ENCODE measurements at places on chromosomes 12 and 14.

GRCh38 chr12:32821293-32821692 lies 65.6 kb upstream of the YARS2 start:
- no peak for DNase-seq

DNA sequence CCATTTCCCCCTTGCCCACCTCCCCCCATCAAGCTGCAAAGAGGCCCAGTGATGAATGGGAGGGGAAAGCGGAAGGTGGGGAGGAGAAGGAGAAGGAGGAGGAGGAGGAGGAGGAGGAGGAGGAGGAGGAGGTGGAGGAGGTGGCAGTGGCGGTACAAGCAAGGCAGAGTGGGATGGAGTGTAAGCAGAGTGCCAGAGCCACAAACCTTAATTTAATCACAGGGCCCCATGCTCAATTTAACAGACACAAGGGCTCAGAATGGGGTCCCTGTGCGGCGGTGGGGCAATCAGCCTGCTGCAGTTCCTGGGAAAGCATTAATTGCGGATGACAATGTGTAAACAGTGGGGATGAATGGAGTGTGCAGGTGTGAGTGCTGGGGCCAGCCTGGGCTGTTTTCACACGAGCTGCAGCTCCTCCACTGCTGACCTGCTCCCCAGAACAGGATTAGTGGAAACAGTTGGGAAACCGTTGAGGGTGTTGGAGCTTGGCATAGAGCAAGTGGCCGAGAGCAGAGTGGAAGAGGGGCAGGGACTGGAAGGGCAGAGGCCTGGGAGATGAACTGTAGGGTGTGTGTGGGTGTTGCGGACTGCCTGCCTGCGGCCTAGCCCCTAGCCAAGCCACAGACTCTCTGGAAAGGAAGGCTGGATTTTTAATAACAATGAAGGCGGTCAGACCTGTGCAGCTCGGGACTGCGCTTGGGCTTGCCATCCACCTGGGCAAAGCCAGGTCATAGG lies 36.4 kb upstream of the SMOC1 start:
- DNase-seq: peak; percentile 38

DNA sequence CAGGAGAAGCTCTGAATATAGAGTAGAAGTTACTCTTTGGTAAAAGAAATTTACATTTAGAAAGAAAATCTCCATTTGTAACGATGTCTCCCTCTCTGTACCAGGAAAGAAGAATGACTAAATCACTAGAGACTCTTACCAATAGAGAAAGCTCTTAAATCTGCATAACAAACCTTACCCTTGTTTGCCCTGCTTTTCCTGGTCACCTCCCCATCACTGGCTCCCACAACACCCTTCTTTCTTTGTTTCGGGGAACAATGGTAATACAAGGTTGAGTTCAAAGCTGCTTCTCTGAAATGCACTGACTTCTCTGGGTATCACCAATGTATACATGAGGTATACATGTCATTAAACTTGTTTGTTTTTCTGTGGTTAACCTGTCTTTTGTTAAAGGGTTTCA lies 351.1 kb upstream of the FLRT2 start:
- no peak for DNase-seq

DNA sequence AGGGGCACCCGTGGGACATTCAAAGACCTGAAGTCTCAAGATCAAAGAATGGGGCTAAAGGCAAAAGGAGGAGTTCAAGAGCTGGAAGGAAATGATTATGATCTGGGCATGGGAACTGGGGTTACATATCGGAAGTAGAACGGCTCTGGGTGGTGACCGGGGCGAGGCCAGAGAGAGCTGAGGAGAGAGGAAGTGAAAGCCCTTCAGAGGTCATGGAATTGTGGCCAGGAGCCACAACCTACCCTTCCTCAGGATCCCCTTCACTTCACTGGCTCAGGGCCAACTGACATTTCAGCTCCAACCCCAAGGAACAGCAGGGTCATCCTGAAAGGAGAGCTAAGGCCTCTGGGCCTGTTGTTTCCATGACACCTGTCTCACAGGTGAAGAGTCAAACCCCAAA lies 57.8 kb downstream of the GALNT16 start:
- DNase-seq: no peak

- no peak for DNase-seq
Observed at GRCh38 chr12:25365340-25365730, 114.6 kb upstream of the KRAS start.

- DNase-seq: no peak
Observed at GRCh38 chr14:74979442-74980397, 23.0 kb upstream of the EIF2B2 start.

GRCh38 chr14:97413966-97414717 lies 617.0 kb downstream of the VRK1 start:
- DNase-seq: no peak

DNA sequence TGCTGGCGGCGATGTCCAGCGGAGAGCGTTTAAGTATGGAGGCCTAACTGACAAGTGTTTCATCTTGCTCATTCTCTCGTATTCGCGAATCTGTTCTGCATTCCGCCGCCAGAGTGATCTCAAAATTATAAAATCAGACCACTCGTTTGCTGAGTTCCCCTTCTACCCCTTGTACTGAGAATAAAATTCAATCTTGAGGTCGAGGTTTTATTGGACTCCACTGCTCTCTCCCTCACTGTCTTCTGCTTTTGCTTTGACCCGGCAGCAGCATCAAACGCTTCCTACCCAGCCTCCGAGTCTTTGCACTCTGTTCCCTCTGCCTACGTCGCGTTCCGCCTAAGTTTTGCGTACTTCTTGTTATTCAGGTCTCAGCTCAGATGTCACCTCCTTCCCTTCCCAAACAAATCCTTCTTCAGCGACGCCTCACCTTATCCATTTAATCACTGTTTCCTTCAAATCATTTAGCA lies 462 bp downstream of the KNTC1 start:
- DNase-seq: no peak

GRCh38 chr12:131369094-131369845 lies 341.6 kb upstream of the SFSWAP start:
- no peak for DNase-seq
